ENCODE measurements at places on chromosomes 6 and 20.

DNA sequence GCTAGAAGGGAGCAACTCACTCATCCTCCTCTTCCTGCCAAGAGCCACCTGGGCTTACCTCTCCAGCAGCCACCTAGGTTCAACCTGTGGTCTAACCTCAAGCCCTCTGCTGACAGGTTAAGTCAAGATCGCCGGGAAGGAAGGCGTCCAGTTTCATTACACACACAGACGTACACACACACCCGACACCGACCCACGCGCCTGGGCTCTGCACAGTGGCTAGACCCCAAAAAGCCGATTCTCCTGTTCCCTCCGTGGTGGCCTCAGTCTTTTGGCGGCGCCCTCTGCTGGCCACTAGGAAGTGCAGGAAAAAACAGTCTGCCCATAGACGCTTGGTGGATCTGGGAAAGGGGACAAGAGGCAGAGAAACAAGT is 52.8 kb downstream of the MRPL14 start:
- DNase-seq = no peak

GRCh38 chr20:50762045-50762422 is 30.7 kb downstream of the PARD6B start:
- no peak for DNase-seq

GRCh38 chr6:40809627-40810026 is 222.5 kb upstream of the LRFN2 start:
- no peak for DNase-seq

GRCh38 chr6:24910961-24911725 is 24.6 kb downstream of the RIPOR2 start:
- DNase-seq = no peak

GRCh38 chr6:129497481-129498441 is 212.2 kb downstream of the ARHGAP18 start:
- no peak for DNase-seq

DNA sequence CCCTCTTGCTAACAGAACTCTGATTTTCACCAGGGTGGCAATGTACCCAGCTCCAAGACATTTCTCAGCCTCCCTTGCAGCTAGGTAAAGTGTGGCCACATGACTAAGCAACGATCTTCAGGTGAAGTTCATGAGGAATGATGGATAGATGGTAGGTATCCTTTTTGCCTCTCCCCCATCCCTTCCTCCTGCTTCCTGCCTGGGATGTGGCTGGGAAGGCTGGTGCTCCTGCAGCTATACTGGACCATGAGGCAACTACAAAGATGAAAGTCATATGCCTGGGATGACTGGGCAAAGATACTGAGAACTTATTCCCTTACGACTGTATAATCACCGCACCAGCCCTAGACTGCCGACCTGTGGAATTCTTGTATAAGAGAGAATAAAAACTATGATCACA is 13.4 kb downstream of the ZNF335 start:
- no peak for DNase-seq
